Bladder microvascular endothelial cell (primary cell): ENCODE measurements at places on chromosomes 4 and X. TPM values are rescaled to one million over a fixed set of nuclear protein-coding genes. Genes with fewer than 3 reads are reported as not detected.

Gene BCAP31
- 200 and 266 TPM in 2 replicates for total RNA-seq

Gene CNGA2
- total RNA-seq: not detected in 2 replicates

Gene STARD8
- total RNA-seq: 9.9 and 11.8 TPM in 2 replicates

Gene GABRB1
- not detected in 2 replicates for total RNA-seq
